ENCODE measurements at places on chromosomes 11 and 22. TPM values are rescaled to one million over a fixed set of nuclear protein-coding genes. Genes with fewer than 3 reads are reported as not detected.

KRTAP5-1 gene
- not detected for total RNA-seq

DNA sequence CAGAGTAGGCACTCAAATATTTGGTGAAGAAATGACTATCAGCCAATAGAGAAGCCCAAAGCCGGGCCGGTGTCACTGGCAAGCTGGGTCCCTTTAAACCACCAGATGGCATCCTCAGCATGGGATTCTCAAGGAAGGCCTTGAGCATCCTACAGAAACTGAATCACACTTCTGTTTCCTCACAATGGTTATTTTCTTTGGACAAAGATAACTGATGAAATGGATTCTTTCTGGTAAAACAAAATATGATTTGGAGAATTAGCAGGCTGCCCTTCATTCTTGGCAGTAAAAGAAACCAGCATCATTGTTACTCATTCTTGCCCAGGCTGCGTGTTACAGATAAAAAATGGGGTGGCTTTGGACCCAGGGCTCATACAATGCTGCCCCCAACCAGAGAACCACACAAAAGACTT is 30.3 kb upstream of the ASPHD2 start:
- DNase-seq, result peak; percentile 63

DNA sequence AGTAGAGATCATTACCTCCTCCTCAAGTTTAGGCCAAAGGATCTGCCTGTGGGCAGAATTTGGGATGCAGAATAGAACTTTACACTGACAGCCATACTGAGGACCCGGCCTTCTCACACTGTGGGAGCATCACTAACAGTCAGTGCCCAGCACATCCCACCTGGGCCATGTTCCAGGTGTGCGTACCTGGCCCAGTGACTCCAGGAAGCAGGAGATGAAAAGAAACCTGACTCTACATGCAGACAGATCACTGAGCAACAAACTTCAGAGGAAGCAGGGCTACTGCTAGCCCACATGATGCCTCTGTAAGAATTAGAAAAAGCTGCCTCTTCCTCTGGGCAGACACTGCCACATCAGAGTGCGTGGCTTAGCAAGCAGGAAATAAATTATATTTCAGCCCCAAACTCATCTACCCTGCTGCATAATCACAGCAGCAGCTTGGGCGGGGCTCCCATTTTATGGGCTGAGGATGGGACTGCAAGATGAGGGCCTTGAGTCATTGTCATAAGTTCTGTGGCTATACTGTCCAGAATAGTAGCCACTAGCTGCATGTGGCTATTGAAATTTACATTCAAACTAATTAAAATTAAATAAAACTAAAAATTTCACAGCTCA is 6.0 kb upstream of the LMO2 start:
- no peak for DNase-seq

DNA sequence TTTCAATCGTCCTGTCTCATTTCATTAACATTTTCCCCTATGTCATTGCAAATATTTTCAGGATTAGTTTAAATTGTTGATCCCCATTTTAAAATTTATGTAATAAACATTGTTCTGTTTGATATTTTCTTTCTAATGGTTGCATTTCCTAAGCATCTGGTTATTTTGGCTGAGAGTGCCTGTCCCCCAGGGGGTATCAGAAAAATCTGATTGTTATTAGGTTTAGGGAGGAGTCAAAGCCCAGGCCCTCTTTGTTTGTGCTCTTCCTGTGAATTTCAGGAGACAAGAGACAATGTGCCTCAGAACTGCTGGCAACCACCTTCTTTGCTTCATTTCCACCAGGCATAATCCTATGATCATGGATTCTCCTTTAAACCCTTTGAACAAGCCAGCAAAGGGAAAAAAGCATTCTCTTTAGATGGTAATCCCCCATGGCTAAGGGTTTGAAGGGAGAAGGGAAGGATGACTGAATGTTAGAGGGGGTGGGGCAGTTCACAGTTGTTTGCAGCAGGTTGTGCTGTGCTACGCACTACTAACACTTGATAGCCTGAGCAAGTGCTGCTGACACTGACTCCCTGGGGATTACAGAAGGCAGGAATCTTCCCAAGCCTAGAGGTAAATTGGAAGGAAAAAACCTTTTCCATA is 462.4 kb upstream of the LRRC4C start:
- DNase-seq, result peak; percentile 46

MPPED1 gene
- total RNA-seq, result 0.28 TPM

FAM83F gene
- 19.6 TPM for total RNA-seq

DNA sequence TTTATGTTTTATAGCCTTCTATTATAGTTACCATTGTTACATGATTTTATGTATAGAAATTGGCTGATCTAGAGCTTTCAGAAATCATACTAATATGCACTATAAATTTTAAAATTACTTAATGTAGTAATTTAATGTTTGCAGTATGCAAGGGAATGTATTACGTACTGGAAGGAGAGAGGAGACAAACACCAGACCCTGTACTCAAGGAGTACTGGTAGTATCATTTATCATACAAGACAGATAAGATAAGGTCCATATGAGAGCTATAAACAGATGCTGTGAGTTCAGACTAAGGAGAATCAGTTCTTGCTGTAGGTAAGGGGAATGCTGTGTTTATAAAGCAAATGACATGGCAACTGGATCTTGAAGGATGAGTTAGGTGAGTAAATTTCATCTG is 765 bp downstream of the BCO2 start:
- no peak for DNase-seq

- no peak for DNase-seq
Observed at GRCh38 chr11:12050470-12051286, 42.3 kb upstream of the DKK3 start.

BAIAP2L2 gene
- 2.3 TPM for total RNA-seq

DNA sequence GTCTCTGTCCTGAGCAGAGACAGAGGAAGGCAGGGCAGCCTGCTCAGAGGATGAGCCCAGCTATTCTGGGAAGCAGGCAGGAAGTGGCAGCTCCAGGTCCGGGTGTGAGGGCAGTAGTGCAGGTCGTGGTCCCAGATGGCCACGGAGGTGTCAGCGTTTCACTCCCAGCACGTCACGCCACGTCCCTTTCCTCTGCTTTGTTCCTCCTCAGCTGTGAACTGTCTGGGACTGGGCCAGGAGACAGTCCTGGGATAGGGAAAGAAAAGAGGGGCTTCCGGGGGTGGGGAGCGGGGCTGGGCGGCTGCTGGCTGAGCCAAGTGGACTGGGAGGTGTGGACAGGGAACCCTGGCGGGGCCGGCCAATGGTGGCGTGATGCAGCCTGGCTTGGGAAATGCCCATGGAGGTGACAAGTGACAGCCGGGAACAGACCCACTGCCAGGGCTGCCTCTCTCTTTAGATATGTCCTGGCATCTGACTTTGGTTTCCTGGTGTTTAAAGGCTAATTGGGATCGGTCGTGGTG is 64.7 kb downstream of the KCNQ1 start:
- peak; percentile 22 for DNase-seq

DNA sequence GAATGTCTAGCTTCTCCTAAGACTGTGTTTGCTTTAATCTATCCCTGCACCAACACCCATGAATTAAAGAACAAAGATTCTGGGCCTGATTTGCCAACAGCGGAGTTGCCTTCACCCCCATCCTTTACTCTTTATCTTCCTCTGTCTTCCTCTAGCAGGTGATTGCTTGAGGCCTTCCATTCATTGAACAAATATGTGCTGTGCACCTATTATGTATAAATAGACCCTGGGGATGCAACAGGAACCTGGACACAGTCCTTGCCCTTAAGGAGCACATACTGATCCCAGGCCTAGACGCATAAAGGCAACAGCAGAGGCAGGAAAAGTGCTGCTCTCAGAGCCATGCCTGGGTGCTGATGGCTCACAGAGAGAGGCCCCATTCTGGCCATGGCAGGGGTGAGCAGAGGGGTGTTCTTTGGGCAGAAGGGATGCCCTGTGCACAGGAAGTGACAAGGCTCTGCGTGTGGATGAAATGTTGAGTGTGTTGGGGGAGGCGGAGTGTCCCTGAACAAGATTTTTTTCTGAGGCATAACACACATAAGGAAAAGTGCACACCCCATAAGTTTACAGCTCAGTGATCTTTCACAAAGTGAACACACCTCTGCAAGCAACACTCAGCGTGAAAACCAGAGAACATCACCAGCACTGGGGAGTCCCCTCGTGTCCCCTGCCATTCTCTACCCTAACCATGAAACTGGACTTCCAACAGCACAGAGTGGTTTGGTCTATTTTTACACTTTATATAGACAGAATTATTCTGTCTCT is 145.9 kb downstream of the GRIK4 start:
- no peak for DNase-seq

PTDSS2 gene
- 53.4 TPM for total RNA-seq

GRCh38 chr11:9762531-9762930 is 98.7 kb downstream of the SWAP70 start:
- no peak for DNase-seq

DNA sequence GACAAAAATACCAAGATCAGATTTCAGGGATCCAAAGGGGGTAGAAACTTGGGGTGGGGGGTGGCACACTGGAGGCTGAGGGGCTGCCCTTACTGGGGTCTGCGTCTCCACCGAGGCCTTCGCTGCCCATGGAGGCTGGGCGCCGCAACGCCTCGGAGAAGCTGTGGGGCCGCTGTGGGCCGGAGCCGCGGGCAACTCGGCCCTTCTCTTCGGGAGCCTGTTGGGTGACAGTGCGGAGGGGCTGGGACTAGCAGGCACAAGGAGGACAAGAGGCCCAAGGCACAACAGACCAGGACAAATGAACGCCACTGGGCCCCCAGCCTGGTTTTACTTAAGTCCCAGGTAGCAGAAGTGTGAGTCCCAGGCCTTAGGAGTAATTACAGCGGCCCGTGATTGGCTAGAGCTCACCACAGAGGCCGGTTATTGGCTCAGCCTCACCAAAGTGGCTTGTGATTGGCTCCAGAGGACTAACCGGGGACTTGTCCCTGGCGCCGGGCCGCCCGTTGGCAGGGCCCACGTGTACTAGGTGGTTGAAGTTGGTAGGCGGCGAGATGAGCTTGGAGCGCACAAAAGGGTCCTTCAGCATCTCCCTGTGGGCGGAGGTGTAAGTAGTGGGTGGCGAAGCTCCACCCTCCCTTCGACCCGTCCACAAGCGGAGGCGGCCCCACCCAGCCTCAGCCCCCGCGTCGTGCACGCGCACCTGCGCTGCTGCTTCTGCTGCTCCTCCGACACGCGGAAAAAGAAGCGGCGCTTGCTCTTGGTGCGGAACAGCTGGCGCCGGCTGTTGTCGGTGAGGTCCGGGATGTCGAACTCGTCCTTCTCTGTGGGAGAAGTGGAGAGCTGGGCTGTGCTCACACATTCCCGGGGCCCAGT is 16.5 kb upstream of the MEN1 start:
- peak; percentile 70 for DNase-seq

- no peak for DNase-seq
Observed at GRCh38 chr22:31768422-31769059, 14.7 kb downstream of the DEPDC5 start.

DNA sequence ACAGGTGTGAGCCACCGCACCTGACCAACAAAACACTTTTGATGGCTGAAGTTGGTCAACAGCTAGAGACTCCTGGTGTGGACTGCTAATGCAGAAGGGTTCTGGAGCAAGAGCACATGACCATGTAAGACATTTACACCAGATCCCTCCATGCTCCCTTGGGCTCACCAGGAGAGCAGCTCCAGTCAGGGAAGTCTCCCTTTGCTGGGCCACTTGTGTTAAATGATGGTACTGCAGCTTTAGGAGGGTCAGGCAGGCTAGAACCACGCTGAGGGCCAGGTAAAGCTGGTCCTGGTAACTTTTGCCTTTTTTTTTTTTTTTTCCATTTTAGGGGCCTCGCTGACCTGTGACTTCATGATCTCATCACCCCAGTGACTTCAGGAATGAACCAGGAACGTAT is 146.4 kb downstream of the FBXO7 start:
- DNase-seq, result no peak

DNA sequence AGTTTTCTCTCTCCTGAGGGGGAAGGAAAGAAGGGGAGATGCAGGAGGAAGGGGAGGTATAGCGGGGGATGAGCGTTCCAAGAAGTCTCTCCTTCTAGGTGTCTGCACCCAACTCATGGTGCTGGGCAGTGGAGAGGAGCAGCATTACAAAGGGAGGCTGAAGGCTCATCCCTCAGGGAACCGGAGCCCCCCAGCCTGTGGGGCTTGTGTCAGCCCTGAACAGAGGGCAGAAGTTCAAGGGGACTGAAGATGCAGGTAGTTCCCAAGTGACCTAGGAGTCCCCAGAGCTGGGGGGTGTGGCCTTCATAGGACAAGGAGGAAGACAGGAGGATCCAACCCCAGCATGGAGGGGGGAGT is 1.8 kb downstream of the C11orf68 start:
- no peak for DNase-seq

DNA sequence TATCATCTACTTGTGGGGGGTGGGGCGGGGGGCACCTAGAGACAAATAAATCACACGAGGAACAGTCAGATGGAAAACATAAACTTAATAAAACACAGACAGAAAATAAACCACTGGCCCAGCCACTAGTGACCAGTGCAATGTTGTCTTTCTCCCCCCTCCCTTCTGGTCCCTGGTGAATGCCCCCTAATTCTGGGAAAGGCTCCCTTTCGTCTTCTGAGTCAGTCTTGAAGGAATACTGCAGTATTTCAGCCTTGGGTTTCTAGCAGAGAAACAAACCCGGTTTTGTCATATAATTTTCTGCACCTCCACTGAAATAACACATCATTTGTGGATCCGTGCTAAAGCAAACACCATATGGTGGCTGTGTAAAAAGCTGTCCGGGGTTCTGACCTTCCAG is 101.7 kb downstream of the ABTB2 start:
- no peak for DNase-seq

DNA sequence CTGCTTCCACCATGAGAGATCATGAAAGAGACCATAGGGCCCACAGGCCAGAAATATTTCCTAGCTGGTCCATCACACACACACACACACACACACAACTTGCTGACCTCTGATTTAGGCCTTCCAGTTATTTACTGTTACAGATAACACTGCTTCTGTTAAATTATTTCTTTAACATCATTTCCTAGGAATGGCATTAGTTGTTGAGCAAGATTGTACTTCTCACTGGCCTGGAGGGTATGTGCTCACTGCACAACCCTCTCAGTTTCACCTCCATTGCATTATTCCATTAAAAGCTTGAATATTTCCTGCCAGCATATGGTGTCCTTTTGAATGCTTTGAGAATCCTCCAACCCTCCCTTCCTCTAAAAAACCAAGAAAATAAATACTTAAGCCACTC is 104.4 kb downstream of the MICAL2 start:
- no peak for DNase-seq

DNA sequence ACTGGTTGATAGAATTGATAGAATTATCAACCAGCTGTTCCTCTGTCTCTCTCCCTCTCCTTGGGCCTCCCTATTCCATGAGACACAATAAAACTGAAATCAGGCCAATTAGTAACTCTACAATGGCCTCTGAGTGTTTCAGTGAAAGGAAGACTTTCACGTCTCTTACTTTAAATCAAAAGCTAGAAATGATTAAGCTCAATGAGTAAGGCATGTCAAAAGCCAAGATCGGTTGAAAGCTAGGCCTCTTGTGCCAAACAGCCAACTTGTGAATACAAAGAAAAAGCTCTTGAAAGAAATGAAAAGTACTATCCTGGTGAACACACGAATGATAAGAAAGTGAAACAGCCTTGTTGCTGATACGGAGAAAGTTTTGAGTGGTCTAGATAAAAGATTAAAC is 16.6 kb downstream of the PIH1D2 start:
- no peak for DNase-seq
